OCI-LY7 (cell line): ENCODE measurements at places on chromosomes 11 and 22. TPM values are rescaled to one million over a fixed set of nuclear protein-coding genes. Genes with fewer than 3 reads are reported as not detected.
A peak's percentile ranks its signal among the peaks of the same experiment; 100 is the strongest.

DNA sequence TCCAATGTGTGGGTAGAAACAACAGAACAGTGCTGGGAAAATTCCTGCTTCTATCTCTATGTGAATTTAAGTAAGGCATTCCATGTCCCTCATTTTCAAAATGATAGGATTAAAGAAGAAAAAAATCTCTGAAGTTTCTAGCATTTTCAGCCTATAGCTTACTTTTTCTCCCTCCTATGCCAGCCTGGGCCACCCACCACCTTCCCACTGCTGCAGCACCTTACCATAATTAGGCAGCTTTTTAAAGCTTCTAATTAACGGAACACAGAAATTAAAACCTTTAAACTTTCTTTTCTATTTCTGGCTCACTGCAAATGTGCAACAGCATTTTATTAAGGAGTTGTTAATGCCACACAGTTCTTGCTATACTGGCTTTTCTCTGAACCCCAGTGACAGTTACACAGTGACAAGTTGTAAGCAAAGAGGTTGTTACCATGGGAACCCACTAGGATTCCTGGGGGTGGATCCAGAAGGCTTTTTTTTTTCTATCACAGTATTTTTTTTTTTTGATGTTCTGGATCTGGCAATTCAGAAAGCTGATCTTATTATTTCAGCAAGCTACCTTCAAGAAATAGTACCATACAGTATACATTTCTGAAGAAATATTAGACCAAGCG, 20.2 kb downstream of the CELF1 start:
- DNase-seq: no peak

DNA sequence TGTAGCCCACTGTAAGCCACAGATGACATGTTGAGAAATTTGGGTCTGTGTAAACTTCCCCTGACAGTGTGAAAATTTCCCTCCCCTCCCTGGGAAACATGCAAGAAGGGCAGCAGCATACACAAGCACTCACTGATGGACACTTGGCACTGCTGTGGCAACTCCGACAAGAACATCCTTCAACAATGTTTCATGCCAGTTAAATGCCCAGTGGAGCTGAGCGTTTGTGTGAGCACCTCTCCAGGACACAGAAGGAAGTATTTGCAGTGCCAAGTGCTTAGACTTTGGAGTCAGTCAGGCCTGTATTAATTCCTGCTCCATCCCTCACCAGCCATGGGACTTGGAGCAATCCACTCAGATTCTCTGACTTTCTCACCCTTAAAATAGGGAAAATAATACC, 17.7 kb downstream of the C11orf87 start:
- no peak for DNase-seq

GRCh38 chr11:119160151-119160550, 8.4 kb upstream of the NLRX1 start:
- no peak for DNase-seq

- no peak for DNase-seq
Measured at GRCh38 chr11:134858783-134859480, 446.9 kb upstream of the B3GAT1 start.

GRCh38 chr22:21796863-21797262, 61.3 kb upstream of the YPEL1 start:
- DNase-seq: no peak

DNA sequence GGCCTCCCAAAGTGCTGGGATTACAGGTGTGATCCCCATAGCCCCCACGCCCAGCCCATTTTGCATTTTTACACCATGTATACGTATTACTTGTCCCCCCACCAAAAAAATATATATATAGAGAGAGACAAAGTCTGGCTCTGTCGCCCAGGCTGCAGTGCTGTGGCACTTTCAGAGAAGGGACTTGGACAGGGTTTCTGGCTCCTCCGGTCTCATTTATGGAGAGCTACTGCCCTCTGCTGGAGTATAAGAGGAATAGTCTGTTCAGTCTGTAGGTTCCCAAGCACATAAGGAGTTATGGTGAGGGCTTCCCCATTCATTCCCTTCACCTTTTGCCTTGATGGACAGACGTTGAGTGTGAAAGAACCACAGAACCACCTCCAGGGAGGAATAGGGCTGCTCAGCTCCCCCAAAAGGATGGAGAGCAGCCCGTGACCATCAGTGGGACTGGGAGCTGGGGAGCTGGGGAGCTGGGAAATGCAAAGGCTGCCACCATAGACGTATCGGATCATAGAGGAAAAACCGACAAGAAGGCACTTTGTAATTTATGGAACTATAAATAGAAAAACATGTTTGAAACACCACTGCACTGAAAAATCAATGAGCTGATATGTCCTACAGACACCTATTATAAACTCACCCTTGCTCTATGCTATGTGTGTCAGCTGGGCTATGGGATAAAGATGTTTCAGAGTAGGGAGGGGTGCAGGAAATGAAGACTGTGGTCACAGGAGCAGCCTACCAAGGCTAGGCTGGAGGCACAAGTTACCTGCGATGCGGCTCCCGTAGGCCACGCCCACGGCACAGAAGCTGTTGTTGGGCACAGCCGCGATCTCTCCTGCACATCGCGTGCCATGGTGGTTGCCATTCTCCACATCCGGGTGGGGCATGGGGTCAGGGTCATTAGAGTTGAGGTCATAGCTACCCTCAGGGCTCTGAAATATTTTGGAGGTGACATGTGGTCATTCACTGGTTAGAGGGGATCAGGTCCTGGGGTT, 5.2 kb downstream of the PCSK7 start:
- peak; percentile 85 for DNase-seq

GRCh38 chr22:37259540-37260029, 15.5 kb upstream of the RAC2 start:
- DNase-seq: peak; percentile 33

DNA sequence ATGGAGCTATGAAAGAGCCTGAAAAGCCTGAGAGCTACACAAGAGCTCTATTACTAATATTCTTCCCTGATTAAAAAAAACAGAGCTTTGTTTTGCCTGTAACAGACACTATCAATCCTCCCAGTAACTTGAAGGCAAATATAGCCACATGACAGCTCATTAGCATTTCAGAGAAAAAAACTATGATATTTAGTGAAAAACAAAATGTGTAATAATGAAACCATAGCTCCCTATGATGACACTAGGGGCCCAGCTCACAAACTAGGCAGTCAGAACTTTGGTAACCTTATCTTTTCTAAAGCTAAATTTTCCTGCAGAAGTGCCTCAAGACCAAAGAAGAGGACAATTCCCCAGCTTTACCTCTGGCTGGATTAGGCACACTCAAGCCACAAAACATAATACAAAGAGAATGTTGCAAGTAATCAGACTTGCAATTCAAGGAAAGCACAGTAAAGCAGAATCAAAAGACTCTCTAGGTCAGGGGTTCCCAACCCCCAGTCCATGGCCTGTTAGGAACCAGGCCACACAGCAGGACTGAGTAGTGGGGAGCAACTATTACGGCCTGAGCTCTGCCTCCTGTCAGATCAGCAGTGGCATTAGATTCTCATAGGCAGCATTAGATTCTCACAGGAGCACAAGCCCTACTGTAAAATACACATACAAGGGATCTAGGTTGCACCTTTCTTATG, 53.3 kb downstream of the MRTFA start:
- no peak for DNase-seq

GRCh38 chr11:94557421-94557820, 9.7 kb upstream of the PIWIL4 start:
- DNase-seq: no peak

GRCh38 chr11:43688394-43688793, 7.9 kb downstream of the HSD17B12 start:
- DNase-seq: no peak

DNA sequence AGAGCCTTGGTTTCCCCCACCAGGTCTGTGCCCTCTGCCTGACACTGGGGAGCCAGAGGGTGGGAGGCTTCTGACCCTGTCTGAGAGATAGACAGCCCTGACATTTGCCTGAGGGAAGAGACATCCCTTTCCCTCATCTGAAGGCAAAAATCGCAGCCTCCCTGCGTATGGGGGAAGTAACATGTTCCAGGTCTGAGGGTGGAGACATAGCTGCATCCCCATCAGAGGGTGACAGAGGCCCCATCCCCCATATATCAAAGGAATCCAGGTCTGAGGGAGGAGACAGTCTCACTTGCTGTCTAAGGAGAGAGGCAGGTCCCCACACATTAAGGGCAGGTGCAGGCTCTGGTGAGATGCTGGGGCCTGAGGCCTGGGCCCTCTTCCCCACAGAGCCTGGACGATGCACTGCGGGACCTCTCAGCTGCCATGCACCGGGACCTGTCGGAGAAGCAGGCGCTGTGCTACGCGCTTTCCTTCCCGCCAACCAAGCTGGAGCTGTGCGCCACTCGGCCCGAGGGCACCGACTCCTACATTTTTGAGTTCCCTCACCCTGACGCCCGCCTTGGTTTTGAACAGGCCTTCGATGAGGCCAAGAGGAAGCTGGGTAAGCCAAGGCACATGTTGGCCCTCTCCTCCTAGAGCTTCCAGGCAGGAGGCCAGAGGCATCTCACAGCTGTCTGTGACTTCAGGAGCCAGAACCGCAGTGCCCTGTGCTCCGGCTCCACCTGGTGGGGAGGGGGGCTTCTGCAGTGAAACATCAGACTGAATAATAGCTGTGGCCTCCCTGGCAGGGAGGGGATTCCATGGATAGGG, 16.1 kb upstream of the RELT start:
- peak; percentile 59 for DNase-seq

DNA sequence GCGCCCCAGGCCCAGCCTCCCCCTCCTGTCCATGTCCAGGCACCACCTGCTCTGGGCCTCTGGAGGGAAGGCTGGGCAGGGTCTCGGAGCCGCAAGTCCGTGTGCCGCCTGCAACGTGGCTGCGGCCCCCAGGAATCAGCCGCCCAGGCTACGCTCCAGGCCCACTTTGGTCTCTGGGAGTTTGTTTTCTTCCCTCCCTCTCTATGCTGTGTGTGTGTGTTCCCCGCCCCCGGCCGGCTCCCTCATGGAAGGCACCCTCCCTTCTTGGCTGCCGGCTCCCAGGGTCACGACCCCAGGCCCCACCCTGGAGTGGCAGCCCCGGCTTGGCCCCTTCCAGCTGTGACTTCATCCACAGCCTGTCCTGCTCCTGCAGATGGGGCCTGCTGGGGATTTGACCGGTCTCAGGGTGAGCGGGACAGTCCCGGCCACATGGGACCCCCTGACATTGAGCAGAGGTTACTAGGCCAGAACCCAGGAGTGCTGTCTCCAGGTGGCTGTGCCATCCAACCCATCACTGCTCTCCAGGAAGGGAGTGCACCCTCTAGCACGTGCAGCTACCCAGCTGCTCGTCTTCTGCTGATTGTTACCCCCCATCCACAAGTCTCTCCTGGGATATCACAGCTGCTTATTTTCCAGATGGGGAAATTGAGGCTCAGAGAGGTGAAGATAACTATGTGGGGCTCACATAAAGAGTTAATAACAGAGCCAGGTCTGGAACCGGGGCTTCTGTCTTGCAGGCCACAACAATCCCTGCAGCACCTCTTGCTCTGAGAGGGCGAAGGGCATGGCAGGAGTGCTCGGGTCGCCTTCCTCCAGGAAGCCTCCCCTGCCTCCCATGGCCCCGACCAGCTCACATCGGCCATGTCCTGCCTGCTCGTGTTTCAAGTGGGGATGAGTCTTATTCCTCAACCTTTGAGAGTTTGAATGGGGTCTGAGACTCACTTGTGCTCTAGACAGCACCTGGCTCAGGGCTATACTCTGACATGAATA, 2.8 kb upstream of the LIF start:
- no peak for DNase-seq

DNA sequence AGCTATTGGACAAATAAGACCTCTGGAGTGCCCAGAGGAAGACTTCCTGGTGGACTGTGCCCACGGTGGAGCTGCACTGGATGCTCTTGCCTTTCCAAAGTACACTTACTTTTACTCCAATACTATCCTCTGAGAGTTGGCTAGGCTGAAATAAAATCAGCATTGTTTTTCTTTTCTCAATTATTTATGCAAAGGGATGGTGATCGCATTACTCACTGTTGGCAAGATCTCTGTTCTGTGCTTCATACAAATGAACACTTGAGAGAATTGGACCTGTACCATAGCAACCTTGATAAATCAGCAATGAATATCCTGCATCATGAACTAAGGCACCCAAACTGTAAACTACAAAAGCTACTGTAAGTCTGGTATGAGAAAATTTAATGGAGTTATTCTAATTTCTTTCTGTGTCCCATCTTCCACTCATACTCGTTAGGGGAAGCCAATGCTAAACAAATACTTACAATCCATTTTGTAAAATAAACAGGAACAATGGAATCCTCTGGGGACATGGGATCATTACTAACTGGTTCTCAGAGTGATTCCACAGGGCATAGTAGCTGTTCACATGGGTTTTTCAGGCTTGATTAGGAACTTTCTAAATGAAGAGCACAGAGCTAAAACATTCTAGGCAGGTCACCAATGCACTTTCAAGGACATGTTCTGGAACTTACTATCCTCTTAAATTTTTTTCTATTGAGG, 26.3 kb downstream of the NLRP14 start:
- DNase-seq: no peak

DNA sequence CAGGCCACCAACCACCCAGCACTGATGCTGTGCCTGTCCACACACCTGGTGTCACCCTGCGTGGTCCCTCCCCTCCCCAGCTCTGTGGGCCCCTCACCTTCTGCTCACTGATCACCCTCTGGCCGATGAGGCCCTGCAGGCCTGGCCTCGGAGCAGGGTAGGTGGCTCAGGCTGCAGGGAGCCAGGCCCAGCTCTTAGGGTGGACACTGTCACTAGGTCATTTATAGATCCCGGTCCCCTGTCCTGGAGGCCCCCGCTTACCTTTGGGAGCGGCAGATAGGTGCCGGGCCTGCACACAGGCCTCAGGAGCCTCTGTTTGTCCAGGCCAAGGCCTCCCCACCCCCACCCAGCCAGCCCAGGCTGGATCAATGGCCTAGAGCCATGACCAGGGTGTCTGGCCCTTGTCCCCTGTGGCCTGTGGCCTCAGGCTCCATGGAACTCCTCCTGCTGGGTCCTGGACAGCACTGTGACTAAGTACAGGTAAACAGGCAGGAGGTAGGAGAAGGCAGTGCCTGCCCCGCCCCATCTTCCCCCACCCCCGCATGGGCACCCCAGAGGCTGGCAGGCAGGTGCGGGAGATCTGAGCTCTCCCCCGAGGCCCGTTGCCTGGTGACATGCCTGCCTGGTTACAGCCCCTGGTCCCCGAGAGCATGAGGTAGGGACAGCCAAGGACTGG, at the start of gene TMPRSS6:
TSS of gene TMPRSS6 (minus strand) at position 472 of the 676 bp plus-strand sequence. CDS start 6,296 bp downstream, outside the sequence.
- DNase-seq: no peak

- DNase-seq: no peak
Measured at GRCh38 chr11:106344966-106345365, 267.5 kb downstream of the AASDHPPT start.

DNA sequence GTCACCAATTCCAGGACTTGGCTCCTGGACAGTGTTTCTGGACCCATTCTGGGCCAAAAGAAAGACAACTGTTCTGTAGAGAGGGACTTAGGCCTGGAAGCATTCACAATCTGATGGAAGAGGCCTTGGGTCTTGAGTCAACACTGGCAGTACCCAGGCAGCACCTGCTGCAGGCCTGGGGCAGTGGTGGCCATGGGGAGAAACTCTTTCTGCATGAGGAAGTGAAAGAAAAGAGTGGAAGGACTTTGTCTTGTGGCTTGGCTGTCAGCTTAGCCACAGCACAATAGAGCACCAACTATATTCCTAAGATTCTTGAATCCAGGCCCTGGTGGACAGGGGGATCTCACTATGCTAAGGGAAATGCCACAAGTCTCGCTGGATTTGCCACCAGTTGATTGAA, 70.6 kb downstream of the CTSC start:
- peak; percentile 2 for DNase-seq

- no peak for DNase-seq
Measured at GRCh38 chr11:113334183-113334582, 19.8 kb downstream of the TTC12 start.

Gene GP1BB
- total RNA-seq: not detected in 2 replicates

Gene OR51E2
- total RNA-seq: not detected in 2 replicates

Gene CD6
- not detected in 2 replicates for total RNA-seq

Gene MS4A15
- total RNA-seq: not detected in 2 replicates

Gene UQCC3
- 13.1 and 15.5 TPM in 2 replicates for total RNA-seq

Gene STX5
- 41.0 and 47.5 TPM in 2 replicates for total RNA-seq

Gene C11orf86
- total RNA-seq: not detected in 2 replicates

Gene SMTN
- 35.4 and 50.8 TPM in 2 replicates for total RNA-seq

Gene MAP4K2
- total RNA-seq: 110 and 122 TPM in 2 replicates

Gene C11orf21
- 1.9 and 2.5 TPM in 2 replicates for total RNA-seq
